ENCODE measurements at places on chromosomes 16 and 17.

DNA sequence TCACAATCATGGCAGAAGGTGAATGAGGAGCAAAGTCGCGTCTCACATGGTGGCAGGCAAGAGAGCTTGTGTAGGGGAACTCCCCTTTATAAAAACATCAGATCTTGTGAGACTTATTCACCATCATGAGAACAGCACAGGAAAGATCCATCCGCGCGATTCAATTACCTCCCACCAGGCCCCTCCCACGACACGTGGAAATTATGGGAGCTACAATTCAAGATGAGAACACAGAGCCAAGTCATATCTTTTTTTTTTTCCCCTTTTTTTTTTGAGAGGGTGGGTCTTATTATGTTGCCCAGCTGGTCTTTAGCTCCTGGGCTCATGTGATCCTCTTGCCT is 60.0 kb downstream of the RPTOR start:
- DNase-seq, result no peak

GRCh38 chr16:27867122-27868110 is 196.1 kb downstream of the GSG1L start:
- peak; percentile 77 for DNase-seq

GRCh38 chr17:76540381-76541300 is 797 bp downstream of the PRCD start:
- DNase-seq, result peak; percentile 93

GRCh38 chr16:2019518-2019920 is at the start of gene NPW:
TSS of gene NPW (plus strand) at chr16:2019785.
- DNase-seq, result no peak

DNA sequence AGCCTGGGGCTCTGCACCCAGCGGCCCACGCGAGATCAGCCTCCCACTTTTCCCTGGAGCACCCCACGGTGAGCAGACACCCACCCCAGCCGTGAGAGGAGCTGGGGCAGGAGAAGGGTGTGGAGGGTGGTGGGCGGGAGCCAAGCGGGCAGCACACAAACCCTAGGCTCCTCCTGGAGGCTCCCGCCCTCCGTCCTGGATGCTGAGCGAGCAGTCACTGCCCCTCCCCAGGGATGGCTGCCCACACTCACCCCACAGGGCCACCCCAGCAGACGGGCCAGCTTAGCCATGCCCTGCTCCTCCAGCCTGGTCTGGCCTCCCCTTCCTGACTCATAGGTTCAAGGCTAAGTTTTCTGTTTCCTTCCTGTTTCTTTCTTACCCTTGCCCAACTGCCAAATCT is 15.7 kb upstream of the ABCC3 start:
- no peak for DNase-seq

DNA sequence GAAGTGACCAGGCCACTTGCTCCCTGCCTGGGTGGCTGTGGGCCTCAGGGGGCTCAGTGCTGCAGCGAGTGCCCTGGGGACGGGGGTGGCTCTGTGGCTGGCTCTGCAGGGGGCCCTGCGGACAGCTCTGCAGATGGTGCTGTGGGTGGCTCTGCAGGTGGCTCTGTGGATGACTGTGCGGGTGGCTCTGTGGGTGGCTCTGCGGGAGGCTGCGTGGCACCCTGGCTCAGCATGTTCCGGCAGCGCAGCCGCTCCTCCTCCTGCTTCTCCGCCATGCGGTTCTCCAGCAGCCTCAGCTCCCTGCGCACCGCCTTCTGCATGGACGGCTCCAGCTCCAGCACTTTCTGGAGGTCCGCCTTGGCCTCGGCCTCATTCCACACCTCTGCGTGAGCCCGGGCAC is 9.5 kb downstream of the AIPL1 start:
- no peak for DNase-seq

DNA sequence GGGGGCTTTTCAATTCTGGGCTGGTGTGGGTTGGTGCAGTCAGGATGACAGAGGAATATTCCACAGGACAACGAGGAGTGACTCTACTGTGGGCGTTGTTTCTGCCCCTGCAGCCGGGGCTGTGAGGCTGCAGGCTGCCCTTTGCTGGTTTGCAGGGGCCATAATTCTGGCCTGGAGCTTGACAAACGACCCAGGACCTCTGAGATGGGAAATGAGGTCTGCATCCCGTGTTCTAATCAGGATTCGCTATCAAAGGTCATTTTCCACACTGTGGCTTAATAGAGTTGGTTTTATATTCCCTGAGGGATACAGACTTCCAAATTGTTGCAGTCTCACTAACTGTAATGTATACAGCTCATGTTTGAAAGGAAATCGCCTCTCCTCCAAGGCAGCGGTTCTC is 180.9 kb downstream of the RPTOR start:
- DNase-seq, result no peak

GRCh38 chr16:86363836-86364618 is 146.3 kb upstream of the FOXF1 start:
- no peak for DNase-seq

- DNase-seq, result no peak
Measured at GRCh38 chr17:71830866-71831265, 290.0 kb upstream of the SOX9 start.

- peak; percentile 9 for DNase-seq
Measured at GRCh38 chr17:63774141-63774968, at the start of gene DDX42. TSS of gene DDX42 (plus strand) at chr17:63774170. CDS start at chr17:63787050, 12,880 bp downstream.

DNA sequence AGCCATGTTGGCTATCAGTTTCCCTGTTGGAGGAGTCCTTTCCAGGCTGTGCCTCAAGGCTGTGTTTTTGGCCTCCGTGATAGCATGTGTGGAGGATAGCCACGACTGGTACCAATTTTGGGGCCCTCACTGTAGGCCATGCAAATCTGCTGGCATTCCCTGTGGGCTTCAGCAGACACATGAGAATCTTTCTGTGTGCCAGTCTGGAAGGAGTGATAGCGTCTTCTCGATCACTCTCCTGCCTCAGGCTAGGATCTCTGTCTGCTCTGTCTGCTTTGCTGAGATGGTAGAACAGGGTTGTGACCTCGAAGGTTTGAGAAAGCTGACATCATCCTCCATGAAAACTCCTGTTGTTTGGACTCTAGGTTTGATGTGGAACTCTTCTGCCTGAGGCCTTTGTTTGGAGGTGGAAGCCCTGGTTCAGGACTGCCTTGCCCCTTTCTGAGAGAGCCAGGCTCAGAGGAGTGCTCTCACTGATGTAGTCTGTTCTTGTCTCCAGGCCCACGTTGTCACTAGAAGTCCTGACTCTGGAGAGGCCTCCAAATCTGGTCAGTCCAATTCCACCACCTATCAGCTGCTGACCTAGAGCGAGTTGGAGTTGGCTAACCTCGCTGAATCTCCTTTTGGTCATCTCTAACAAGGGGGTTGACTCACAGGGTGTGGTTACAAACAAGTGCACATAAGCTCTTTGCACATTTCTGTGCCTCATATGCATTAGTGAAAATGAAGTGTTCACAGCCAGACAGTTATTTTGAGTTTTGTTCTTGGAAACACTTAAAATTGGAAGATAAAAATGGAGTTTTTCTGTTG is 12.1 kb upstream of the EDC4 start:
- no peak for DNase-seq

GRCh38 chr16:13344001-13344400 is 442.6 kb downstream of the SHISA9 start:
- DNase-seq, result peak; percentile 79

DNA sequence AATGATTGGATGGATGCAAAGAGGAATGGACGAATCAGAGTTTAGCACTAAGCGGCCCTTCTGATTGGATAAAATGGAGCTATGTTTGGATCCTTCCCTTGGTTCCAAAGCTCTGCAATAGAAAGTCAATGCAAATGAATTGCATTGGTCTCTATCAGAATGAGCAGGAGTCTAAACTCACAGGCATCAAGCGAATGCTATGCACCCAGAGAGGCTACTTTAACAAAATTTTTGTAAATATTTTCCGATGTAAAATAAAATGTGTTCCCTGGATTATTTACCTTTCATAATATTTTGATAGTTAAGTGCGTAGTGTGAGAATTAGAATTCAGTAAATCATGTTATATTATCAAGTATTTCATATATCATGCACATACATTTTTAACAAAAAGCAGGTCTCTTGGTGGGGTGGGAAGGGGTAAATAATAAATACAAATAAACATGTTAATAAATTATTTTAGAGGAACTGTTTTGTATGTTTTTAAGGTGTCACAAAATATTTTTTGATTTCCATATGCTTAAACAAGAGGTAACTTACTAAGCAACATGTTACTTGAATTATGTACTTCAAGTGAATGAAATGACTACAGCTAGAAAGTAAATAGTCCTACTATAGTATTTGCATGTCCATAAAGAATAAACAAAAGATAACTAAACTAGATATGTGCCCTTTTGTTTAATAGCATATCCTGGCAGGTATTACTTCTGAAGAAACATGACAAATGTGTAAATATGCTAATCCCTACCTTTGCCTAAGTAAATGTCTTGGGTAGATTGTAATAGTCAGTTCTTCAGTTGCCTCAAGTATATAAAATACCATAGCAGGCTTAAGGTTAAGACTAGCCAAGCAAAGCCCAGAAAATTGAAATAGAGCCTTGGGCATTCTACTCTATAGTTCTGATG is 4.4 kb upstream of the UNK start:
- peak; percentile 42 for DNase-seq

GRCh38 chr17:82367724-82368524 is 3.6 kb upstream of the UTS2R start:
- DNase-seq, result peak; percentile 93

- DNase-seq, result no peak
Measured at GRCh38 chr17:44745301-44745700, 13.5 kb upstream of the ADAM11 start.

DNA sequence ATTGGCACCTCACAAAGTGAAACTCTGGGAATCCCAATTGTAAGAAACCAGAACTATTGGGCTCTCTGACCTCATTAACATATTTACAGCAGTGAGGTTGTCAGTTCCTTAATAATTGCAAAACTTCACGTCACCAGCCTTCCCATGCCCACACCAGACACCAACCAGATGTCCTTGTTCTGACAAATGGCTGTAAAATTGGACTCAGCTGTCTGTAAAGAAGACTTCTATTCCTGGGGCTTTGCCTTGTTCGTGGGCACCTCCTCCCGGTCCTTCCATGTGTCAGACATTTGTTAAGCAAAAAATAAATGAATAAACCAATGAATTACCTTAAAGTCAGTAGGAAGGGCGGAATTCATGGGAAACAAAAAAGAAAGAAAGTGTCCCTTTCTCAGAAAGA is 284.3 kb upstream of the CDH11 start:
- no peak for DNase-seq

DNA sequence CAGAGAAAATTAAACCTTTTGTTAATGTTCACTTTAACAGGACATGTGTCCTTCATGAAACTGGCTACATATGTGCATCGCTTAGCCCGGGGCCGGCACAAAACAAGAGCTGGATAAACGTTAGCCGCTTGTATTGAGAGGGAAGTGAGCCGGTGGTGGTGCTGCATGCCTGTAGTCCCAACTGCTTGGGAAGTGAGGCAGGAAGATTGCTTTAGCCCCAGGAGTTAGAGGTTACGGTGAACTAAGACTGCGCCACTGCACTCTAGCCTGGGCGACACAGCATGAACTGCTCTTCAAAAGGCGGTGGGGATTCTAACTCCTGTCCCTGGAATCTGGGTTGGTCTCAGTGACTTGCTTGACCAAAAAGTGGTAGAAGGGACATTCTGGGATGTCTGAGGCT is 15.0 kb upstream of the SPHK1 start:
- DNase-seq, result no peak

- peak; percentile 38 for DNase-seq
Measured at GRCh38 chr17:30278032-30278431, 13.7 kb downstream of the BLMH start.

DNA sequence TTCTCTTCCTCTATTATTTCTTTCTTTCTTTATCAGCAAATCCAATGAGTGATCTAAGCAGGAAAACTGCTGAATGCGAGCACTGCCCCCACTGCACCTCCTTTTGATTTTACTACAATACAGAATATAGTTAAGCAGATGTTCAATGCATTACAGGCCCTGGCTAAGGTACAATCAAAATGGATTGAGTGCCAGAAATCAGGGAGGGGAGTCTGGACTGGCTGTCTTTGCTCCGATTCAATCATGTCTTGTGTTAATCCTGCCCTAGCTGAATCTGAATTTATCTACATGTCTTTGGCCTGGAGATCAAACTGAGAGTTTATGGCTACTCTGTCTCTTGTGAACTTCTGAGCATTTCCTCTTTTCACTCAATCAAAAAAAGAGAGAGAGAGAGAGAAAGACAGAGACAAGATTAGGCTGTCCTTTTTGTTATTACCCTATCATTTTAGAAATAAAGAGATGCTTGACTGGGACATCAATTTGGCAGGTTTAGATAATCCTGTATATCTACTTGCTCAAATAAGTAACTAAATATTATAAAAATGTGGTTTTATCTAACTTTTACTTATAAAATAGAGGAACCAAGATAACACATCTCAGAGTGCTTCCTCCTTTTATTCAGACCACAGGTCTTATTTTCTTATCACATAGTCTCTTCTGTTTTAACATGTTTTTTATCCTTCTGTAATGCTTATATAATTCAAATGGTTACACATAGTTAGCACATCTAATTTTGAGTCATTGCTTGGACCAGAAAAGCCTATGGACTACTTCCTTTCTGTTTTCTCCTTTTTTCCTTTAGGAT is 656.2 kb downstream of the KCNJ2 start:
- no peak for DNase-seq

DNA sequence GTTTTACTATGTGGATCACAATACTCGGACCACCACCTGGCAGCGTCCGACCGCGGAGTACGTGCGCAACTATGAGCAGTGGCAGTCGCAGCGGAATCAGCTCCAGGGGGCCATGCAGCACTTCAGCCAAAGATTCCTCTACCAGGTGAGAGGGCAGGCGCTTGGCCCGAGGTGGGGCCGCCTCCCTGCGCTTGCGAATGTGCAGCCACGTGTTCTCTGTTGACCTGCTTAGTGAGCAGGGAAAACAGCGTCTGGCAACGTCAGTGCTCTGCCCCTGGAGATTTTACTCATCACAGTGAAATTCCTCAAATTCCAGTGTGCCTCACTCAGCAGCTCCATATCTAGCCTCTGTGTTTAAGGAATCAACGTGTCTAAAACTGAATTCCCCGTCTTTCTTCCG is 33.4 kb upstream of the CLEC18A start:
- DNase-seq, result peak; percentile 87

GRCh38 chr17:40936976-40937375 is 470 bp downstream of the KRT23 start:
- DNase-seq, result no peak

- DNase-seq, result peak; percentile 3
Measured at GRCh38 chr17:58756246-58757161, 850 bp downstream of the PPM1E start.

DNA sequence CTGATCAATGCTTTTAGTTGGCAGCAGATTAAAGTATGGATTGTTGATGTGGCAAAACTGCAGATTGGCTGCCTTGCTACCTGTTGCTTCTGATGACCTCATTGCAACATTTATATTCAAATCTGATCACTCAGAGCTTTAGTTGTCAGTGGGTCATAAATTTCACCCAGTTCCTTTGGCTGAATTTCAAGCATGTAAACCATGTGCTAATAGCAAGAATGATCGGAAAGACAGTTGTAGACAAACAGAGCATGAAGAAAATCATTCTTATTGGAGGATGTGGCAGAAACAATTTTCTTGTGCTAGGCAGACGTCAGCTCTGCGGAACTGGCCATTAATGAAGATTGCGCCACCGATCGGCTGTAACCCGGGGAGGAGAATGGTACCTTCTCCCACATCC is 346.6 kb upstream of the EEF2KMT start:
- DNase-seq, result no peak

Measured in Caki2 (cell line).